H1 (cell line): ENCODE measurements at places on chromosomes 5 and 9. TPM values are rescaled to one million over a fixed set of nuclear protein-coding genes. Genes with fewer than 3 reads are reported as not detected.

DNA sequence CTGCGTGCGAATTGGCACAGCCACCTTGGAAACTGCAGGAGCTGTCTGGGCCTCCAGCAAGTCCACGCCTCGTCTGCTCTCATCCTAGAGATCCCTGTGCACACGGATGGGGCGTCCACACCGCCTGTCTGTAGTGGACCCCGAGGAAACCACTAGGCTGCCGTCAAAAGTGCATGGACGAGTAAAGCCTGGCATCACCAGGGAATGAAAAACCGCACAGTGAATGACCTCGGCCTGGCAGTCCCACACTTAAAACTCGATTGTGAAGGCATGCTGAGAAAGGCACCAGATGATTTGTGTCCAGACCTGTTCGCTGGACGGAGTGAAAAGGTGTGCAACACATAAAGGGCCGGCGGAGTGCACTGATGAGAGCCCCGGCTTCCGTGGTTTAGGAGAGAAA lies 50.8 kb downstream of the MRPL36 start:
- DNase-seq, result no peak

GRCh38 chr5:156687514-156687913 lies 162.6 kb upstream of the PPP1R2B start:
- no peak for DNase-seq

DNA sequence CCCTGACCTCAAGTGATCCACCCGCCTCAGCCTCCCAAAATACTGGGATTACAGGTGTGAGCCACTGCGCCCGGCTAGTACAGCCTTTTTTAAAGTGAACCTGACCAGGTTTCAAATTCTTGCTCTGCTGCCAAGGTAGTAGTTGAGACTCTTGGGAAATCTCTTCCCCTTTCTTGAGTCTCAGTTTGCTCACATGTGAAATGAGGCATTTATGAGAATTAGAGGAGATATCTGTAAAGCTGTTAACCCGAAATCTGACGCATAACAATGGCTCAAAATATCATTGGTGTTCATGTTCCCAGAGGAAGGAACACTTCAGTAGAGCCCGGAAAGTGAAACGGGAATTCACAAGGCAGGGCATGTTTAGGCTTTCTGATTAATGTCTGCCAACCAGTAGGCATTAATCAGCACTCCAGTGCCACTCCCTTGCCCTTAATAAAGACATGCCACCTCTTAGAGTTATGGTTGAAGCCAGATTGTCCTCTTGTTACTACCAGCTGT lies 1.5 kb downstream of the ARPC5L start:
- no peak for DNase-seq

The RXRA gene
- 28.1 and 29.4 TPM in 2 replicates for total RNA-seq

The GMCL2 gene
- 0.13 TPM in 1 of 2 replicates, not detected in the other for total RNA-seq

The ARL14EPL gene
- total RNA-seq, result not detected in 2 replicates

The FIBCD1 gene
- total RNA-seq, result 5.3 and 6.1 TPM in 2 replicates
